ENCODE measurements at places on chromosomes 6 and 20. TPM values are rescaled to one million over a fixed set of nuclear protein-coding genes. Genes with fewer than 3 reads are reported as not detected.

GRCh38 chr6:101640131-101640530 lies 246.6 kb downstream of the GRIK2 start:
- no peak for DNase-seq

DNA sequence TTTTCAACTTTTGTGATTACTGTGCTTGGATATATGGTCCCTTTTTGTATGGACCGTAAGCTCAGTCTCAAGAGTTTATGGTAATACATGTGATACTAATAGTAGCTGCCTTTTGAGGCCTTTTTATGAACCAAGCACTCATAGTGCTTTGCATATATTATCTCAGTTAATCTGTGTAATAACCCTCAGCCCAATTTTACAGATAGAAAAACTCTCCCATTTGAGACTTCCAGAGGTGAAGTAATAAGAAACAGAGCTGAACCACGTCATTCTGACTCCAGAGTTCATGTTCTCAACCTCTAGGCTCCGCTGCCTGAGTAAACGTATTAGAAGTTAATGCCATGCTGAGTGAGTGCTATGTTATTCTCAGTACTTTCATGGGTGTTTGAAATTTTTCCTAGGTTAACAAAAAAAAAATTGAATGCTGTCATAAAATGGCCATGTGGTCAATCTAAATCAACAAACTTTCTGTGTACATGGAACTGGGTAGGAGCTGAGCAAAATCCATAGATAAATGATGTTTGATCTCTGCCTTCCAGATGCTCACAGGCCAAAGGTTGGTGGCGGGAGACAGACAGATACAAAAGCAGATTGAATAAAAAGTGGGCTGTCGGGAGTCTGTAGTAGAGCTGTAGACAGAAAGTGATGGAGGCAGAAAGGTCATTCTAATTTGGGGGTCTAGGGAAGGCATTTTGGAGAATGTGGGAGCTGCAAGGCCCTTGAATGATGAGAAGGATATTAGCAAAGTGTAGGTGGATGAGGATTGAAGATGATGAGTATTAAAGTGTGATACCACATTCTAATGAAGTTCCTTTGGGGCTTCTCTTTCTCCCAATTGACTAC lies 22.6 kb upstream of the ELOVL2 start:
- DNase-seq: no peak

- no peak for DNase-seq
Measured at GRCh38 chr20:48191200-48191599, 405.9 kb upstream of the SULF2 start.

GRCh38 chr6:119105282-119105681 lies 26.8 kb upstream of the FAM184A start:
- no peak for DNase-seq

Gene SCUBE3
- total RNA-seq: 0.37 TPM

DNA sequence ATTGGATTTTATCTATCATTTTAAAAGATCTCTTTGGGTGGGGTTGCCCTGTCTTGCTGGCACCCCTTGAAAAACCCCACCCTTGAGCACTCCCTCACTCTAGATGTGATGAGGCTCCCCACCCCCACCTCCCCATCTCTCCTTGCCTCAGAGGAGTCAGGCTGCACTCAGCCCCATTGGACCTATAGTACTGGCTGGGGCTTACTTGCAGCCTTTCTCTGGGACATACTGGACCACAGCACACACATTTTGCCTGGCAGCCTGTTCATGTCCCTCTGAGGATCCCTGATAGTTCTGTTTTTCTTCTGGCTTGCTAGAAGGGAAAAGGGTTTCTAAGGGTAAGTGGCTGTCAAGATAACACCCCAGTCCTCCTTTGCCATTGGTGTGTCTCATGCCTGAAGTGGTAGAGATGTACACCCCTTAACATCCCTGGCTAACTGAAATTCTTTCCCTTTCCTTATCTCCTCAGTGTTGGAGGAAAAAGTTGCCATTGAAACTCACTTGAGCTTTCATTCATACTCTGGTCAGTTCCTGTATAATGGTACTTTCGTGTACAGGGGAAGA lies 553.4 kb upstream of the CITED2 start:
- no peak for DNase-seq

DNA sequence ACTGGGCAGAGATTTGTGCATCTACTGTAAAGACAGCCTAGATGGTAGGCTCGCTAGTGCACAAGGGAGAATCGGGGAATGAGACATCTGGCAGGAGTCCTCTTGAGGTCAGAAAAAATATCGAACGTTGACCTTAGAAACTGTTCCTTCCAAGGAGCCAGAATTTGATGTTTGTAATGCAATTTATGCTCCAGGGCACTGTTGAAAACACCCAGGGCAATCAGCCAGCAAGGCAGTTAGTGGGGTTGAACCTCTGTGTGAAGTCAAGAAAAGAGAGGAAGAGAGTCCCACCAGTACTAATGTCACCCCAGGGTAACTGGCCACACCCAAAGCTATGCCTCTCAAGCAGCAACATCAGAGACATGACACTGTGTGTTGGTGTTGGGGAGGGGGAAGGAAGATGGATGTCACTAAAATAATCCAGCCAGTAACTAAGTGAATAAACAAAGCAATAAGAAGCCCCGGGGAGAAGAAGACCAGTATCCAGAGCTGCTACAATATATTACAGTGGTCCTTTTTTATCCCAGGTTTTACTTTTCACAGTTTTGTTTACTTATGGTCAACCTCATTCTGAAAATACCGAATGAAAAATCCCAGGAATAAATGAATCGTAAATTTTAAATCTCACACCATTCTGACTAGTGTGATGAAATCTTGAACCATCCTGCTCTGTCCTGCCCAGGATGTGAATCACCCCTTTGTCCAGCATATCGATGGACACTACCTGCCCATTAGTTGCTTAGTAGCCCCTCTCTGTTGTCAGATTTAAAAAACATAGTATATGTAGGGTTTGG lies 32.9 kb upstream of the PDE10A start:
- no peak for DNase-seq

DNA sequence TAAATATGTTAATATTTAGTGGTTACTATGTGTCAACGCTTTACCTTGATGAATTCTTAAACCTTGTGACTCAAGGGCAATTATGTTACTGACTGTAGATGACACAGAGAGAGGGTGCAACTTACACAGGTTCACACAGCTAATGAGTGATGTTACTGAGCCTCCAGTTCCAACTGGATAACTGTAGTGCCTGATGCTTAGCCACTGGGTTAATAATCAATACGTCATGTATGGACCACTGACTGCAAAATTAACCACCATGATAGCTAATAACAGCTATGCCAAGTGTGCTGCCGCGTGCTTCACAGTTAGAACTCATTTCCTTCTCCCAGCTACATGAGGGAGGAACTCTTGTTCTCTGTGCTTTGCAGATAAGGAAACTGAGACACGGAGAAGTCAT lies 45.4 kb downstream of the SIRPA start:
- DNase-seq: no peak

GRCh38 chr6:6804843-6805615 lies 216.5 kb downstream of the LY86 start:
- DNase-seq: no peak

- no peak for DNase-seq
Measured at GRCh38 chr20:11145616-11146015, 471.8 kb upstream of the JAG1 start.
